ENCODE measurements at places on chromosomes 11 and 22.

- DNase-seq = peak; percentile 21
Observed at GRCh38 chr22:28139961-28140360, 220.9 kb upstream of the PITPNB start.

GRCh38 chr11:126115816-126116331 is 53.2 kb upstream of the CDON start:
- peak; percentile 84 for DNase-seq

DNA sequence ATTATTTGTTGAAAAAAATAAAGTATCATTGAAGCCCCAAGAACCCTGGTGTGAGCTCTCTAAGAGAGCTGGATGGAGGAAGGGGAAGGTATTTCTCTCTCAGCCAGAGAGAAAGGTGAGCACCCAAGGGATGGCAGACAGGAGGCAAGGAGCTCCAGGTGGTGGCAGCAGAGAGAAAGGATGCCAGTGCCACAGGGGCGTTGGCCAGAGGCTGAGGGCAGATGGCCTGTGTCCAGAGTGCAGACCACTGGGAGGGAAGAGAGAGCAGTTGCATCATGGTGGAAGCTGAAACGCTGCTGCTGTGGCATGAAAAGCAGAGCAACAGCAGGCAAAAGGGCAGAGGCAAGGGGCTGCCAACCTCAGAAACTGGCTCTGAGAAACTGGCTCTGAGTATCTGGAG is 8.5 kb downstream of the SPON1 start:
- DNase-seq = peak; percentile 58

- no peak for DNase-seq
Observed at GRCh38 chr11:76094740-76095139, 111.6 kb downstream of the WNT11 start.

DNA sequence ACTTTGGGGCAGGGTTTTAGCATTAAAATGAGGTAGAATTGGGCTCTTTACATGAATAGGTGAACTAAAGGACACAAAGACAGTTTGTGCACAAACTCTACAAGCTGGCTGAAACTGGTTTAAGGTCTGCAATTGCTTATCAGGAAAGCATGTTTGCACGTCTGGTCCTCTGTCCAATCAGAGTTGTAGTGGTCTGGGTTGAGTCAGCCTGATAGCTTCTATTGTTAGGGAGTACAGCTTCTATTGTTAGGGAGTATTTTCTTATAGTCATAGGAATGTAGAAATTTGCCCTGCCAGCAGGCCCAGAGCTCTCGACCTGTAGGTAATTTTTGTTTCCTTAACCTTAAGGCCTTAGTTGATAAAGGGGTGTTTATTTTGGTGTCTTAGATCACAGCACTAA is 1422.4 kb downstream of the LRRC4C start:
- peak; percentile 27 for DNase-seq

GRCh38 chr11:27445625-27446024 is 27.0 kb downstream of the LGR4 start:
- DNase-seq = no peak

DNA sequence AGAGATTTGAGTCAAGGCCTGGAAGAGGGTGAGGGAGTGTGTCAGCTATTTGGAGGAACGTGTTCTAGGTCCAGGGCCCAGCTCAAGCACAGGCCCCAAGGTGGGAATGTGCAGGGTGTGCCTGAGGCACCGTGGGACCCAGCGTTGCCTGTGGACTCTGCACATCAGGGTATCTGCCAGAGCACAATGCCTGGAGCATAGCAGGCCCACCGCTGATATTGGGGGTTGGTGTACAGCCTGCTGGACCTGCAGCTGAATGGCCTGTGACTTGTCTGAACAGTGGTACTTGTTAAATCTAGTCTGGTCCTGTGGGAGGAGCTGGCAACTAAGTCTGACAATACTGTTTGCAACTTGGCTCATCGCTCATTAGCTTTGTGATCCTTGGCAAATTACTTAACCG is 131.7 kb downstream of the GRIK4 start:
- no peak for DNase-seq

DNA sequence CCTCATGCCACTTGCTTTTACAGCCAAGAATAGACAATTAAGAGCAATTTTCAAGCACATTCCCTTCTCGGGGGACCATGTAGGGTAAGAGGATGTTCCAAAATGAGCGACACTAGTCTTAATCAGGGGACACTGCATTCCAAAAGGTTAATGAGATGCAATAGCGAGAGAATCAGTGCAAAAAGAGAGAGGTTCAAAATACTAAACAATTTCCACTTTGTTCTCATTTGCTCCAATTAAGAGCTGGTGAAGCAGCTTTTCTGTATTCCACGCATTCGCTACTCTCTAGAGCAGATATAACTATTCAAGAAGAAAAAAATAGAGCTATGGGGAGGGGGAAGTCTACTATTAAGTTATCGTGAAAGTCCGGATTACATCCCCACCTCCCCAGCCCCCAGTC is 811 bp downstream of the LRRC4C start:
- no peak for DNase-seq

- peak; percentile 50 for DNase-seq
Observed at GRCh38 chr11:102287964-102288724, 29.1 kb upstream of the BIRC3 start.

GRCh38 chr22:38187413-38188212 is 6.0 kb upstream of the PLA2G6 start:
- DNase-seq = no peak

- DNase-seq = no peak
Observed at GRCh38 chr22:40631925-40632324, 4.6 kb downstream of the MRTFA start.

DNA sequence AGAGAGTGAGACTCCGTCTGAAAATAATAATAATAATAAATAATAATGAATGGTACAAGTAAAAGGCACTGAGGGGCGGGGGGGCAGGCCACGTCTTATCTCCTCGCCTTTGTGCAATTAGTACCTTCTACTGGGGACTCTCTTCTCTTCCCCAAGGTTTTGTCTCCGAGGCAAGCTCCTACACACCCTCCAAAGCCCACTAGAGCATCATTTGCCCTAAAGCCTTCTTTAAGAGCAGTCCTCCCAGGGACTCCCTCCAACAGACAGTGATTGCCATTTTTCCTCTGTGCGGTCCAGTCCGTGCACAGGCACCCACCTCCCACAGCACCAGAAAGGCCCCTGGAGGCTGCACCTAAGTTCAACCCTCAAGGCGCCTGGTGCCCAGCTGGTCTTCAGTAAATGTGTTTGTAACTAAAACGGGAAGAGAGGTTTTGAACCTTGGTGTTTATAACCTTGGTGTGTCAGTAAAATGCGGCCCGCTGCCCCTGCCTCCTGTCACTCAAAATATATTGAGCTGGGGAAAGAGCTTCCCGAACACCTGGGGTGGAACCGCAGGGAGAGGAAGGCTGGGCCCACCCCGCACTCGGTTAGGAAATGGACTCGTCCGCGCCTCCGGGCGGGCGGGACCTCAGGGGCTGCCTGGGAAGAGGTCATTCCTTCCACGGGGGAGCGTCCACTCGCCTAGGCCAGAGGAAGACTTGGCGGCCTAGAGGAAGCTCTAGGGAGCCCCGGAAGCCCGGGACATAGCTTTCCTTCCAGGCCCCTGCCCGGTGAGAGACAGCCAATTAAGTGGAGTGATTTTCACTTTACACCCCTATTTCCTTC is 4.7 kb upstream of the KDELR3 start:
- peak; percentile 88 for DNase-seq

DNA sequence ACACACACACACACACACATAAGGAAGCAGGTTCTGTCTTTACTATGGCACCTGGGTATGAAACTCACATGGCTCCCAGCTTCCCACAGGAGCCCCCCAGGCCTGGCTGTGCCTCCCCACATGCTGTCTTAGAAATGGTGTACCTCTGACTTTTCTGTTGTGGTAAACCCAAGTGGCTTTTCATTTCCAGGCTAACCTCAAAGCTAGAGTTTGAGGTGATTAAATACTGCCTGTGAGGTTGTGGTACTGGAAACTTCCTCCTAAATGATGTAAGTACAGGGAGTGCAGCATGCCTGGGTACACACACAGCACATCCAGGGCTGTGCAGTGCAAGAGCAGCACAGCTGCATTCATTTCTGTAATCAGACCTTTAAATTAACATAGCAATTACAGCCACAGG is 34.4 kb downstream of the ME3 start:
- DNase-seq = no peak

DNA sequence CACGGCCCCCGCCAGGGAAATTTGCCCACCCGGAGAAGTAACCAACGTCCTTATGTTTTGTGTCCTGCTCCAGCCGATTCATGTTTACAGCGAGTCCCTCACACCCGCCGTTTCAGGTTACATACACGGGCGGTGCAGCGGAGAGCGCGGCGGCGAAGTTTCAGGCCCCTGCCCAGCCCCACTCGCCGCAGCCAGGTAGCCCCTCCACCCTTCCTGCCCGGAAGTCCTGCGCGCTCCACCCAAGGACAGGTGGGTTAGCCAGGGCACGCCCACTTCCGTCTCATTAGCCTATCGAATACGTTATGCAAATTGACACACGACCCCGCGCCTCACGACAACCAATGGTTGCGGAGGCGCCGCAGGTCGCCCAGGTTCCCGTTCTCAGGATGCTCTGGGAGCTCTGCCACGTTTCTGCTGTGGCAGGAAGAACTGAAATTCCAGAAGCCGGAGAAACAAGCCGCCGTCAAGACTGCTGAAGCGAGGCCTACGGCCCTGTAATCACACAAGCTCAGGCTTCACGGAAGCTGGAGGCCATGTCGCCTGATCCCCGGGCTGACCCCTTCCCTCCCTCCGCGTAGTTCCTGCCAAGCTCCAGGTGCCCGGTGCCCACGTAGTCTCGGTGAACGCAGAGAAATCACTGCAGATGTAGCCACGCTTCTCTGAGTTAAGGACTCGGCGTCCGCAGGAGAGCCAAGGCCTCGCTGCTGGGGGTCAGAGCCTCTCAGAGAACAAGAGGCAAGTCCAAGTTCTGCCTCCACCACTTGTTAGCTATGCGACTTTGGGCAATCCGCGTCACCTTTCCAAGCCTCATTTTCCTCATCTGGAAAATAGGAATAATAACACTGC is 22.4 kb upstream of the MYH9 start:
- DNase-seq = peak; percentile 98

DNA sequence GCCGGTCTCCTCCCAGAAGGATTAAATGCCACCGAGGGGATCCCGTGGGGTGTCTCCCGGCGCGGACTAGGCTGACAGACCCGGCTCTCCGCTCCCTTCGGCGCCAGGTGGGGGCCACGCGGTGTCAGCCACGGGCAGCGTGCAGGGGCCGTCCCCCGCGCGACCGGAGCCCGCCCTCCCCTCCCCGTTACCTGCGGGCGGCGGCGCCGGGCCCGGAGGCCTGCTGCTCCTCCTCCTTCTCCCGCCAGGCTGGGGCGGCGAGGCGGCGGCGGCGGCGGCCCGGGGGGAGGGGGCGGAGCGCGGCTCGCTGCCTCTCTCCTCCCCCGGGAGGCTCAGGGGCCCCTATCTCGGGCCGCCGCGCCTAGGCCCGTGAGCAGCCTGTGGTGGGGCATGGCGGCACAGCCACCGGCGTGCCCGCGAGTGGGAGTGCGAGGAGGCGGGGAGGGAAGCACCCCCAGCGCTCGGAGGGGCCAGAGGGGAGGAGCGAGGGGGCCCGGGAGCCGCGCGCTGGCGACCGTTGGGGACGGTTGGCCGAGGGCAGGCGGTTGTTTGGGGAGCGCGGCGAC is 450 bp downstream of the ZBTB44 start:
- peak; percentile 83 for DNase-seq

Data from kidney (tissue), 22 donors.